Activated naive CD4-positive, alpha-beta T cell treated with anti-CD3 and anti-CD28 coated beads, Interleukin-2, amount 10 ng/mL, durations not matched to agents 7 days and 5 days (primary cell): ENCODE measurements at places on chromosomes 11 and 22.
A peak's percentile ranks its signal among the peaks of the same experiment; 100 is the strongest.

DNA sequence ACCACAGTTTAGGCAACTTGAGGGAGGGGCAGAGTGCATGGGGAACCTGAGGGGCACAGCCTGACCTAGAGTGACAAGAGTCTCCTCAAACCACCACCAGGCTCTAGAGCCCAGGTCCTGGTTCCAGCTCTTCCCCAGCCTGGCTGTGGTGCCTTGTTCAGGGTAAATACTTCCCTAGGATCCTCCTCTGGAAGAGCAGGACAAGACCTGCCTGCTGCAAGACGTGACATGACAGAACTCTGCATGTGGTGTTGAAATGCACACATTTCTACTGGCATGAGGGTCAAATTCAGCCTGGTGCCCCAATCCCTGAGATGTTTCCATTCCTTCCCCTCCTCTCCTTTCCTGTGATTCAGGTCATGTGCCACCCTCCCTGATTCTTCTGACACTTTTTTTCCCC lies 3.3 kb downstream of the SEC14L2 start:
- H3K36me3 ChIP-seq, result peaks cover 2% of the 10 kb centered on the region
- no peak for DNase-seq
- H3K27me3 ChIP-seq, result peaks cover 25% of the 10 kb centered on the region
- H3K4me1 ChIP-seq, result peaks cover 33% of the 10 kb centered on the region
- no peak overlapping the region for H3K4me3 ChIP-seq
- H3K27ac ChIP-seq, result peak overlapping the region; percentile 19

GRCh38 chr11:83102834-83103233 lies 31.1 kb upstream of the RAB30 start:
- no peak overlapping the region for H3K4me3 ChIP-seq
- H3K27ac ChIP-seq, result no peak overlapping the region

DNA sequence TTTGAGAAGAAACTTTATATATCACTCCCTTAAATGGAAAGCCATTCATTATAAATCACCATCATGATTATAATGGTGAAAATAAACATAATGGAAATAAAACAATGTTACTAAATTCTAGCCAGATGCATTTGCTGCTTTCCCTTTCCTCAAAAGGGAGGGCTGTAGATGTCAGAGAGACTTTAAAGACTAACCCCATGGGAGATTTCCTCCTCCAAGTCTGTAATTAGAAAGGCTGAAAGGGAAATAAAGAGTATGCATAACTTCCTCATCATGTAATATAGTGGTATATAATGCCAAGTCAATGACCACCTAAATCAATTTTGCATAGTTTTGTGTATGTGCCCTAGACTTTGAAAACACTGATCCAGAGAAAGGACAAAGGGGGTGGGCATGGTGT lies 6.4 kb downstream of the CD6 start:
- H3K27me3 ChIP-seq, result no peaks in the 10 kb centered on the region
- peaks cover 75% of the 10 kb centered on the region for H3K4me1 ChIP-seq
- no peak for DNase-seq

DNA sequence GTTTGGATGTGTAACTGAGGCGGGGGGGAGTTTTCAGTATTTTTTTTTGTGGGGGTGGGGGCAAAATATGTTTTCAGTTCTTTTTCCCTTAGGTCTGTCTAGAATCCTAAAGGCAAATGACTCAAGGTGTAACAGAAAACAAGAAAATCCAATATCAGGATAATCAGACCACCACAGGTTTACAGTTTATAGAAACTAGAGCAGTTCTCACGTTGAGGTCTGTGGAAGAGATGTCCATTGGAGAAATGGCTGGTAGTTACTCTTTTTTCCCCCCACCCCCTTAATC lies 2.3 kb downstream of the MALAT1 start:
- DNase-seq, result no peak
- peaks cover 4% of the 10 kb centered on the region for H3K27me3 ChIP-seq
- peaks cover 29% of the 10 kb centered on the region for H3K36me3 ChIP-seq
- no peak overlapping the region for H3K4me3 ChIP-seq
- H3K27ac ChIP-seq, result no peak overlapping the region
- H3K4me1 ChIP-seq, result peaks cover 31% of the 10 kb centered on the region

GRCh38 chr22:25896098-25896497 lies 154.1 kb downstream of the MYO18B start:
- H3K36me3 ChIP-seq, result no peaks in the 10 kb centered on the region
- no peaks in the 10 kb centered on the region for H3K4me1 ChIP-seq
- H3K27ac ChIP-seq, result no peak overlapping the region
- no peak for DNase-seq
- peaks cover 8% of the 10 kb centered on the region for H3K27me3 ChIP-seq

DNA sequence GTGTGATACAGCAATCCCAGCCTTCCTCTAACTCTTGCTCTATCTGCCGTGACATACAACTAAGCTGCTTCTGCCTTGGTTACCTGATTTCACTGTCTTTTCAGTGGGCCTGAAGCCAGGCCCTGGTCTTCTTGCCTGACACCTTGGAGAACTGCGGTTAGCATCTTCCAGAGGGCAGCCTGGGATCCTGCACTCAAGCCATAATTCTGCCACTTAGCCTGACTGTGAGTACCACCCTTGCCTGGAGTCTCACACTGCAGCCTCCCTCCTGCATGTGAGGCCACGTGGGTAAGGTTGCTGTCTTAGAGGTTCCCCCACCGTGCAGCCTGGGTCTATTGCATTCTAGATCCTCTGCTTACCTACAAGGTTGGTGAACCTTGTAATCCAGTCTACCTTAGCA lies 35.8 kb downstream of the USP35 start:
- DNase-seq, result no peak
- no peak overlapping the region for H3K4me3 ChIP-seq
- peaks cover 39% of the 10 kb centered on the region for H3K36me3 ChIP-seq

DNA sequence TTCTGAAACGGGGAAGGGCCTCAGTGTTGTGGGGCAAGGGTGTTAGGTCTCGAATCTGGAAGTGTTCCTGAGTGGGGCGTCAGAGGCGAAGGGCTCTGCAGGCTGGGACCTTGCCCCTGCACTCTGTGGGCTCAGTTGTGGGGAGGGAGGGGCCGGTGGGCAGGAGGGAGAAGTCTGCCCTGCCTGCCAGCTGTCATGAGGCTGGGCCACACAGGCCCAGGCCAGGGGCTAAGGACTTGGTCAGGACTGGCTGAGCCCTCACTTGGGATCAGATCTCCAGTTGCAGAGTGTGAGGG lies at the start of gene CRACR2B:
Gene CRACR2B (plus strand): TSS at position 23 of the 296 bp plus-strand sequence. CDS start 689 bp downstream, outside the sequence.
- DNase-seq, result no peak
- H3K4me3 ChIP-seq, result peak within 1 kb of the TSS; percentile 79
- H3K27ac ChIP-seq, result peak within 1 kb of the TSS; percentile 76
- H3K36me3 ChIP-seq, result peaks cover 13% of the 10 kb centered on the region
- peaks cover 53% of the 10 kb centered on the region for H3K27me3 ChIP-seq

DNA sequence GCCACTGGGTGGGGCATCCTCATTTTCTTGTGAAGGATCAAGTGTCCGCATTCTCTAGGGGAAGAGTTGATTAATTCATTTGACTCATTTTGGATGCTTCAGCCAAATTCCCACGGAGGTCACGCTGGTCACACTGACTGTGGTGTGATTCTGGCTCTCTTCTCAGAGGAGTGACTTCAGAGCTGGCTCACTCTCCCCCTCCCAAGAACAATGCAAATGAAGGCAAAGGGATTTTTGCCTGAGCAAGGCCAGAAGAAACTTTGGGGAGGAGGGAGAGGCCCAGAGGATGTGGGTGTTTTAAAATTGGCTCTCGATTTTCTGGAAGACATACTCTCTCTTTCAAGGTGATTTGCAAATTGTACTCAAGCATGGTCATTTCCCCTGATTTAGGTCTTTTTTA lies 51.1 kb upstream of the LMO2 start:
- H3K27ac ChIP-seq, result no peak overlapping the region
- no peaks in the 10 kb centered on the region for H3K4me1 ChIP-seq
- DNase-seq, result no peak
- no peak overlapping the region for H3K4me3 ChIP-seq
- H3K27me3 ChIP-seq, result no peaks in the 10 kb centered on the region

- no peak overlapping the region for H3K27ac ChIP-seq
- no peaks in the 10 kb centered on the region for H3K27me3 ChIP-seq
- H3K4me3 ChIP-seq, result no peak overlapping the region
- DNase-seq, result no peak
- no peaks in the 10 kb centered on the region for H3K4me1 ChIP-seq
Measured at GRCh38 chr11:45161252-45162063, 15.0 kb downstream of the PRDM11 start.
